ENCODE measurements at places on chromosomes 13 and 19.

GRCh38 chr19:32199501-32200040 is 145.8 kb upstream of the ZNF507 start:
- no peak for DNase-seq

DNA sequence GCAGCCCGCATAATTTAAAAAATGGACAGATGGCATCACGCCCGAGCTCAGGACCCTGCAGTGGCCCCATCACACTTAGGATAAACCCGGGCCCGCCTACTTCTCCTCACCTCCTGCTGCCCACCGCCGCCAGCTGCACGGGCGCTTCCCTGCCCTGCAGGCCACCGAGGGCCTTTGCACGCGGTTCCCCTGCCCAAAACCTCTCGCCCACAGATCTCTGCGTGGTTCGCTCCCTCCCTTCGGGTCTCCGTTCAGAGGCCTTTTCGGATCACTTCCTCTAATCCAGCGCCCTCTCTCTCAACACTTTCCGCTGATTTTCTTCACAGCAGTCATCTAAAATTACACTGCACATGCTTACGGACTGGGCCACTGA is 1.8 kb downstream of the SHISA7 start:
- no peak for DNase-seq

- DNase-seq = no peak
Measured at GRCh38 chr13:57624565-57625435, 6.7 kb upstream of the PCDH17 start.

- no peak for DNase-seq
Measured at GRCh38 chr19:13981021-13981420, 25.1 kb downstream of the RFX1 start.

DNA sequence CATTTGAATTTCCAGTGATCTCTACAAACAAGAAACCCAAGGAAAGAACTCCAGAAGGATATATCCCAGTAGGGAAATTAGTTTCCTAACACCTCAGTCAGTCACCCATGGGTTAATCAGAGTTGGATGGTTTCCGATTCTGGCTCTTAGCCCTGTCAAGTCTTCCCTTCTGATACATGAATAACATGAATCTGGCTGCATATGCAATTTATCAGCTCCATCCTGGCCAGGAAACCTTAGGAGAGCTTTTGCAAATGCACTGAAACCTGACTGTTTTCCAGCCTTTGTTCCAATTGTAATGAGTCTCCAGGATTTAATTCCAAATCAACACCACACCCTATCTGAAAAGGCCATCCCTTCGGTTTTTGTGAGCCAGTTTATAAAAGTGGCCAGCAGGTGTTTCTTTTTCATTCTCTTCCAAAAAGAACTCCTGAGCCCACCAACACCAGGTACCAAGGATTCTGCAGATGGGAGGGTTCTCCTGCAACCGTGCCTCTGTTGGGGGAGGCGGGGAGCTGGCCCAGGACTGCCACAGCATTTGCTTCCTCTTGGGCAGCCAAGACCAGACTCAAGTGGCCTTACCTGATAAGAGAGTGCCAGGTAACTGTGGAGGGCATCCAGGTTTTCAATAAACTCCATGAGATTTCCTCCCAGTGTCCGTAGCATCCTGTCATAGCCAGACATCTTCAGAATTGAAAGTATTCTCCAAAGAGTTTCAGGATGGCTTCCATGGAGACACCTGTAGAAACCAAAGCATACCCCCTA is 77.5 kb downstream of the C13orf42 start:
- no peak for DNase-seq

GRCh38 chr13:50866817-50867636 is 23.5 kb upstream of the DLEU7 start:
- DNase-seq = no peak

DNA sequence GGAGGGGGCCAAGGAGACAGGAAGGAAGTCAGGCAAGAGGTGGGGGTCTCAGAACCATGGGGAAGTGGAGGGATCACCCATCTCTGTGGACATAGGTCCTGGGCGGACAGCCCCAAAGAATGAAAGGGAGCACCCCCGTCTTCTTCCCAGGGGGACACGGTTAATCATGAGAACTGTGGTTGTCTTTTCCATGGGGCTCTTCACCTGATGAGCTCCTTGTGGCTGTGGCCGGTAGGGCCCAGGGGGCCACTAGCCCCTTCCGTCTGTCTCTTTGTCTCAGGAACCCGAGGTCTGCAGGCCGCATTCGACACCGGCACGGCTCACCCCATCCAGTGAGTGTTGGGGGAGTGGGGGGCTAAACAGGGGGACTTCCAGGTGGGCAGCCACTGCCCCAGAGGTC is 8.6 kb downstream of the PLPPR2 start:
- DNase-seq = no peak

DNA sequence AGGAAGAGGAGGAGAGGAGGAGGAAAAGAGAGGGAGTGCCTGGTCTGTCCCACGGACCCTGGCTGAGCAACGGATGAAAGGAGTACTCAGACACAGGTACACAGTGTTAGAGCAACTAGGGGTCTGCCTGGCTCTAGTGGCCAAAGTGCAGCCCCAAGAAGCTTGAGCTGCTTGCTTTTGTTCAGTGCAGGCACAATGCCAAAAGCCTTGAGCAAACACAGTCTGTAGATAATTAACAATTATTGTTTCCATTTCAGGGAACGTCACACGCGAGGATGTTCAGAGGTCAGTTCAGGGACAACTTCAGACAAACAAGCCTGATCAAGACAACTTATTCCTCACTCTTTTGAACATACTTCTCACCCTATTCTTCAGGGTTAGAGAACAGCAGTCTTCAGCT is 32.2 kb upstream of the ZNF726 start:
- DNase-seq = no peak

DNA sequence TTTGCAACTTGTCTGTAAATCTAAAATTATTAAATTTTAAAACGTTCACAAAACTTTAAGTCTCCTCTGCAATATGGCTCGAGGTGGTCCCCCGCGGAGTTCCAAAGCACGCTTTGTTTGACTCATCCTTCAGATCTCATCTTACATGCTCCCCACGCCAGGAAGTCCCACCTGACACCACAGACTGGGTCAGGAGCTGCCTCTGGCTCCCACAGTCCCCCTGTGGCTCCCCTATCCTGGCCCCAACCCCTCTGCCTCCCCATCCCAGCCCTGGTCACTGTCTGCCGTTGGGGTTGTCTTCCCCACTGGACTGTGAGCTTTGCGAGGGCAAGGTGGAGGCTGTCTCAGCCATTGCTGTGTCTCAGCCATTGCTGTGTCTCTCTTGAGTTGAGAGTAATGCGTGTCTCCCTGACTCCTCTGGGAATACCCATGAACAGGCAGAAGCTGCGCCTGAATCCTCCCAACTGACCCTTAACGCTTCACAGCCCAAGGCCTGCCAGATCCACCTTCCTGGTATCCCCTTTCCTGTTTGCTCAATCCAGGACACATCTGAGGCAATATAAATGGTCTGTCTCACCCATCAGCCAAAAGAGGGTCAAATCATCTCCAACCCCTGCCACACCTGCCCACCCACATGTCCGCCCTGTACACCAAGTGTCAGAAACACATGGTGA is 15.9 kb downstream of the DYRK1B start:
- no peak for DNase-seq

GRCh38 chr19:4097501-4097900 is 26.4 kb downstream of the MAP2K2 start:
- no peak for DNase-seq

- DNase-seq = no peak
Measured at GRCh38 chr19:24062190-24062589, 24.8 kb upstream of the ZNF254 start.

- DNase-seq = no peak
Measured at GRCh38 chr19:31450696-31451095, 101.5 kb upstream of the TSHZ3 start.

- no peak for DNase-seq
Measured at GRCh38 chr19:16262618-16263017, 62.0 kb upstream of the KLF2 start.

DNA sequence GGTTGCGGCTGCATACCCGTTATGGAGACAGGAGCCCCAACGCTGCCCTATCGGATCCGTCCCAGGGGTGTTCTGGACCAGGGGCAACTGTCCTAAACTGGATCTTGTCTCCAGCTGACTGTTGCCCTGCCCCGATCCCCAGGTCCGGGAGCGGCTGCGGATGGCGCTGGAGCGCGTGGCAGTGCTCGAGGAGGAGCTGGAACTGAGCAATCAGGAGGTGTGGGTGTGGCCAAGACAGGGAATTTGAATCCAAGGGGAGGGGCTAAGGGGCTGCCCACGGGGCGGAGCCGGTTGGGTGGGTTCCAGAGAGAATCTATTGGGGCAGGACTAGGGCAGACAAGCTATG is 9.9 kb downstream of the PPFIA3 start:
- no peak for DNase-seq

GRCh38 chr19:41456342-41456918 is 13.5 kb downstream of the ERICH4 start:
- DNase-seq = no peak

DNA sequence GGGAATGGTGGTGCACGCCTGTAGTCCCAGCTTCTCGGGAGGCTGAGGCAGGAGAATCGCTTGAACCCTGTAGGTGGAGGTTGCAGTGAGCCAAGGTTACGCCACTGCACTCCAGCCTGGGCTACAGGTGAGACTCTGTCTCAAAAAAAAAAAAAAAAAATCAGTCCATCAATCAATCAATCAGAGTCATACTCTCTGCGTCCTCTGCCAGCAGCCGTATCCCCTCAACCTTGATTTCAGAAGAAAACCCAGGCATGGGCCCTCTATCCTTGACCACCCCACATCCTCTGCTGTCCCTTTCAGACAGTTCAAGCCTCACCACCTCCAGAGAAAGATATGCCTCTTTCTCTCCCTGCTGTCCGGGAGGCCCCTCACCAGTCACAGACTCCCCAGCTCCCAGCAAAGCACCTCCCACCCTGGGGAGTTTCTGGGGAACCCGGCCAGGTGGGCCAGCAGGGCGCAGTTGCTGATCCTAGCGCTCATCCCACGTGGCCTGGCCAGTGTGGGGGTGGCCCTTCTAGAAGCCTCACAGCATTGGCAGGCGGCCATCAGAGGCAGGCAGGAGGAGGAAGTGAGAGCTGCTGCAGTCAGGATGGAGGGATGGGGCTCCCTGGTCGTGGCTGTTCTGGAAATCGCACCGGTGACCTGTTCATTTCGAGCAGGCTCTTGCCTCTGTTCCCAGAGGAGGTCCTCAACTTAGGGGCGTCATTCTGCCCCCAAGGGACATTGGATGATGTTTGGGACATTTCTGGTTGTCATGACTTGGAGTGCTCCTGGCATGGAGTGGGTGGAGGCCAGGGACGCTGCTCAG is 10.2 kb upstream of the JSRP1 start:
- no peak for DNase-seq

- DNase-seq = no peak
Measured at GRCh38 chr19:4730740-4731171, 7.1 kb upstream of the DPP9 start.

GRCh38 chr19:11019824-11020223 is 59.0 kb downstream of the SMARCA4 start:
- DNase-seq = no peak

DNA sequence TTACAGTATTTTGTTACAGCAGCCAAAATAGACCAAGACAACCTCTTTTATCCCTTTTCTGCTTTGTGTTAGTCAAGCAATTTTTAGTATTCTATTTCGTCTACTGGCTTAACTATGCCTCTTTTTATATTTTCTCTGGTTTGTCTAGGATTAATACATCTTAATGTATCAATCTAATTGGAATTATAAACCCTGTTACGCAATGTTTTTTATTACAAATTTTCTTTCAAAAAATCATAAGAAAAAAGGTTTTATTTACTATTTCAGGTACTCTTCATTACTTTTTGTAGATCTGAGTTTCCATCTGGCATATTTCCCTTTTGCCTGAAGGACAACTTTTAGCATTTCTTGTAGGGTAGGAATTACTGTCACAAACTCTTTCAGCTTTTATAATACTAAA is 275.3 kb downstream of the DIAPH3 start:
- no peak for DNase-seq

DNA sequence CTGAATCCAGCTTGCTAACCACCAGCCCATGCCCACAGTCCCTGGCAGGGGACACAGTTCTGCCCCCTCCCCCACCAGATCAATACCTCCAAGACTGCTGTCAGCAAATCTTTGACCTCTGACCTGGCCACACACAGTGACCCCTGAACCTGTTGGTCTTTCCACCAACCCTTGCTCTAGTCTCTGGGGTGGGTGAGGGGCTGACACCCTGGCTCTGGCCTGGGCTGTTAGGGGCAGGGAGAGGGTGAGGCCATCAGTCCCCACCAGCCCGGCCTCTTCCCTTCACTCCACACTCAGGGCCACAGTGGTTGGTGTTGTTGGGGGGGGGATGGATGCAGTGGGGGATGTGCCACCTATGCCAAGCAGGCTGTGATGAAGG is 21.8 kb upstream of the SLC7A10 start:
- DNase-seq = no peak

DNA sequence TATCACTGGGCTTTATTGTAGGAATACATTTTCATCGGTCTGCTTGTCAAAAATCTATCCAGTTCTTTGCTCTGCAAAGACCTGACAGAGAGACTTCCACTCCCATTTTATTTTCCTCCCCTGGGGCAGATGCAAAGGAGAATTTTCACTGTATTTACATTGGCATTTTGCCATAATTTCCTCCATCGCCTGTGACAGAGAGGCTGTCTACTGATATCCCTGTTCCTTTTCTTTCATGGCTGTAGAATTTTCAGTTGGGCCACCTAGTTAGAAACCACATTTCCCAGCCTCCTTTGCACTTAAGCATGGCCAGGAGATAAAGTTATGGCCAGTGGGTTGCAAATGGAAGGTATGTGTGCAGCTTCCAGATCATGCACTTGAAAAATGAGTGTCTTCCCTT is 89.3 kb downstream of the NUFIP1 start:
- no peak for DNase-seq

GRCh38 chr19:49422407-49423070 is 702 bp downstream of the PTH2 start:
- DNase-seq = no peak

DNA sequence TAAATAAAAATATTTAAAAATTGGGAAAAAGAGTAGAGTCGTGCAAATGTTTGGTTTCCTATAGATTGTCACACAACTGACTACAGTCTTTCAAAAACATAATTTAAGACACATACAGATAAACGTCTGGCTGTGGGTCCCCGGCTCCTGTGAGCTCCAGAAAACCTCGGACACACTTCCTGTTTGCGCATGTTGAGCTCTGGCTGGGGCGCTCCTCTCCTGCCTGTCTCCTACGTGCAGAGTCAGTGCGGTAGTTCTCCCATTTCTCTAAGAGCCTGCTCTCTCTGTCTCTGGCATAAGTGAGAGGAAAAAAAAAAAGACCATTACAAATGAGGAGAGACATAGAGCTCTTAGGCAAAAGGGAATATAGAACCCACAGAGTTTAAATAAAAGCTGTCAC is 128.2 kb upstream of the OBI1 start:
- DNase-seq = no peak

DNA sequence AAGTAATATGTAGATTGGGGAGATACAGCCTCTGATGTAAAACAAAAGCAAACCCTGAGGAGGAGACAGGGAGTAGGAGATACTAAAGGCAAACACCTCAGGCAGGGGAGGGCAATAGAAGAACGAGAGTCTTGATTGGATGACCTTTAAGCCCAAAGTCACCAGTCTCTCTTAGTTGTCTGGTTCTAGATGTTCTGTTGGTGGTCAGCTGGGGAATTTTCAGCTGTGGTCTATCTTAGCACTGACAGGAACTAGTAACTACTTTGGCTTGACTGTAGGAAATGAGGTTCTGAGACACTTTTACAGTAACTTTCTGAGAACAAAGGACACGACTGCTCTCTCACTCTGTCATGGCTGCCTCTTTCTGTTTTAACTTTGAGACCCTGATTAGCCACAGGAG is 290.7 kb upstream of the MIR17HG start:
- no peak for DNase-seq
